ENCODE measurements at places on chromosomes 7 and 10. TPM values are rescaled to one million over a fixed set of nuclear protein-coding genes. Genes with fewer than 3 reads are reported as not detected.

Gene RINT1
- total RNA-seq: 12.5 TPM

DNA sequence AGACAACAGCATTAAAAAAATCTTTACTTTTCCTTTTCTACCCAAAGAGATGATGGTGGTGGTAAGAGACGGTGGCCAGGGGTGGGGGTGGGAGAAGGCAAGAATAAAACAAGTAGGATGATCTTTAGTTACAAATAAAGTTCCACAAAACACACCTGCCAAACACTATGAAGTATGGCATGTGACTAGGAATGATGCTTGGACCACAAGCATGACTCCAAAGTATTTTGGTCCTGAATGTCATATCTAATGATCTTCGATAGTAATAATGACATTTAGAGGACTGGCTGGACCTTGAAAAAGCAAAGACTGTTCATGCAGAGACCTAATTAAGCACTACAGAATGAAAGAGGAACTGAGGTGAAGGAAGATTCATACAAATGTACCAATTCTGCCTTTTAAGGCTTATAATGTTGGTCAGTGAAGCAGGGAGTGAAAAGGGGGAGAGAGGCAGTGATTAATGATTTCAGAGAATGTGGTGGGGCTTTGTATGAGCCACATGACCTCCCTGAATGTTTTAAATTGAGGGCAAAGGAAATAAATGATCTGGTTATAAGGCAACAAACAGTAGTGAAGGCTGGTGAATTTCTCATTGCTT is 29.6 kb upstream of the DKK1 start:
- no peak for DNase-seq

- no peak for DNase-seq
Measured at GRCh38 chr7:79612022-79612421, 158.6 kb upstream of the MAGI2 start.

DNA sequence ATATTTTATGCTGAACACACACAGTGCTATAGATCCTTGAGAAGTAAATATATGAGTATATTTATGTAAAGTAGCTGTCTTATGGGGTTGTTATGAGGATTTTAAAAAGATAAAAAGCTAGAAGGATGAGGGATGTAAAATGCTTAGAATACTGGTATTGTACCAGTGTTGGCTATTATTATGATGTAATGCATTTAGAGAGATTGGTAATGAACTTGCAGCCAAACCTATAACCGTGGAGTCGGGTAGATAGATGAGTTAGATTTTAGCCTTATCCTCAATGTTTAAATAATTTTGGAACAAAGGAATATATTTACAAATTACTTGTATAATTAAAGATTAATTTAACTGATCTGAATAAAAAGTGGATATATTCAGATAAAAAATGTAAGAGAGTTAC is 99.3 kb downstream of the SEC23IP start:
- no peak for DNase-seq

Gene ASB10
- total RNA-seq: not detected

Gene DDX21
- 28.2 TPM for total RNA-seq

- DNase-seq: no peak
Measured at GRCh38 chr7:9958486-9958885, 1015.2 kb upstream of the PHF14 start.

Gene ERVW-1
- not detected for total RNA-seq

DNA sequence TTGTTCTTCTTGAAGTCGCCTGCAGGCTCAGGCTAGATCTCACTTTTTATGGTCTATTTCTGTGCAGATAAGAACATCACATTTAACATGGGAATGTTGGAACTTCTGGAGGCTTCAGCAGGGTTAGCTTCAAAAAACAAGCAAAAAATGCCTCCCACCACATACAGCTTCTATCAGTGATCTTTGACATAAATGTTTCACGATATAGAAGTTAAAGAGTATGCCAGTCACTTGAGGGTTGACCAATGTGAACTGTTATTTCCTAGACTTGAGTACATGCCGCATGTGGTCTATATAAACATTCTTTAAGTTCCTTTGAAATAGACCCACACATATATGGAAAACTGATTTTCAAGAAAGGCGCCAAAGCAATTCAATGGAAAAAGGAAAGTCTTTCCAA is 219.2 kb upstream of the KLF14 start:
- DNase-seq: no peak

GRCh38 chr7:158971214-158971613 is 114.9 kb downstream of the DYNC2I1 start:
- no peak for DNase-seq

DNA sequence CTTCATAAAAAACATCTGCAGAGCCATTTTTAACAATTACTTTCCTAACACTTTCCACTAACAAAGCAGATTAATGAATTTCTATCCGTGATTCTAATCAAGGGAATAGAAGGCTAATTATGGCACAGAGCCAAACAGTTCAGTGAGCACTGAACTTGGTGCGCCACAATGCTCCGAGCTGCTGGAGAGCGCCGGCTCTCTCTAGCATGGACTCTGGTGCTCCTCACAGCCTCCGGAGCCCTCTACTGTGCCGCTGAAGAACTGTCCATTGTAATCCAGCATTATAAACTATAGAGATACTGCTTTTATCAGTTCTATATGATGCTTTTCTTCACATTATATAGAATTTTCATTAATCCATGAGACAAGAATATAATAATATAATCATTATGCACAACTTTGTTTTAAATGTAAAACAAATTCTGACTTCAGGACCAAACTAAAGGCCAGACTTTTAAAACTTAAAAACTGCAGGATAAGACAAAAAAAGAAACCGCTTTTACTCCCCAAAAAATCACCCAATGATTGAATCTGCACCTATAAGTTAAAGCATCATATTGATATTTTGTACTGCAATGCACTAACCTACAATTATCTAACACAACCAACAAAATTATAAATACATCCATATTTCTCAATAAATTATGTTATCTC is 123.6 kb downstream of the RNF32 start:
- DNase-seq: peak; percentile 73

- DNase-seq: peak; percentile 4
Measured at GRCh38 chr10:131815266-131816156, 85.3 kb upstream of the PPP2R2D start.

Gene KIF20B
- total RNA-seq: 2.9 TPM

Gene MEST
- 18.6 TPM for total RNA-seq

DNA sequence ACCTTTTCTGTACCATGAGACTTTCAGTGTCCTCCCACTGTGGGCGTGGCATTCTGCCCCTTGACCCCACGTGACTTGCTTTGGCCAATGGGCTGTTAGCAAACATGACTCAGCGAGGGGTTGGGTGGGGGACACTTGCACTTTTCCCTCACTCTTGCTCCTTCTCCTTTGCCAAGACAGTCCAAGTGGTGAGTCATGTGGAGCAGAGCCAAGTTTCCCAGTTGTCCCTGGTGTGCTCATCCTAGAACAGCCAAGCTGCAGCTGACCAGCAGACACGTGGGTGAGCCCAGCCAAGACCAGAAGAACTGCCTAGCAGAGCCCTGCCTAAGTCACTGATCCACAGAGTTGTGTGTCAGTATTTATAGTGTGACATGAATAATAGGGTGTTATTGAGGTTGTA is 82.8 kb upstream of the CPXM2 start:
- no peak for DNase-seq

- no peak for DNase-seq
Measured at GRCh38 chr10:50850578-50851230, 34.7 kb downstream of the A1CF start.

Gene GDF2
- not detected for total RNA-seq

Gene FAM25C
- total RNA-seq: not detected

Gene OR2A42
- total RNA-seq: not detected

DNA sequence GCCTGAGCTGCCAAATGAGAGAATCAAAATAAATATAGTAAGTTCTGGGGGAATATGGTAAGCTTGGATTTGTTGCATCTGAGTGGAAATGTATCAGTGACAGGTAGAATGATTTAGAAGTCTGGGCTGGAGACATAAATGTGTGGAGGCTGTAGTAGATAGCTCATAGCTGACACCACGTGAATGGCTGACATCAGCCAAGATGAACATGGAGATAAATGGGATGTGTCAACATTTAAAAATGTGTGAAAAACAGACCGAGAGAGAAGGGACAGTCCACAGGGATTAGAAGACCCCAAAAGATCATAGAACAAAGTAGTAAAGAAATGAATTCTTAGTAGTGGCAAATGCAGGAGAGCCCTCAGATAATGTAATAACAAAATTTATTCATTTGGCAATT is 40.9 kb downstream of the NAMPT start:
- no peak for DNase-seq

Gene PAPOLB
- total RNA-seq: 0.14 TPM

Gene RNF32
- total RNA-seq: 1.8 TPM

DNA sequence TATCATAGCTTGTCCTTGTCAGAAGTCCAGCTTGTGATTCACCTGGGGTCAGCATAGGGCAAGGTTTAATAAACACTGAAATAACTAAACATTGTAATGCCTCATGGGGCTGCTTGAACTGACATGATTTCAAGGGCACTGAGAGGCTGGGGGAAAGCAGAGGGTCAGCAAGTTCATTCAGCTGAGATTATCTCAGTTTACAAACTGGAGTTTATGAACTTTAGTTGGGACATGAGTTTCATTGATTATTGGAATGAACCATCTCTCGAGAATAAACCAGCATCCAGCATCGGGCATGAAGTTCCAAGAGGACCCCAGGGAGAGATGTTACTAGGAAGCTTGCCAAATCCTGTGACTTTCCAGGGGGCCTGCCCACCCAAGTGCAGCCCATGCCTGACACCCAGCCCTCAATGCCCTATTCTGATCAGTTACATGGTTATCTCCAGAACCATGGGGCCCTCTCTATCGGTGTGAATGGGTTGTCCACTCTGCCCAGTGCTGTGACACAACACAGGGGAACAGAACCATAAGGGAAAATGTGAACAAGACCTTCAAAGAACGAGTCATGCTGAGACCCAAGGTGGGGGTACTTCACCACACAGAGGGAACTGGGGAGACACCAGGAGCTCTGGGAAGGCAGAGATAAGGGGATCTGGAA is 7.9 kb upstream of the CYP3A7 start:
- DNase-seq: no peak

Gene NODAL
- 0.12 TPM for total RNA-seq

Gene C7orf33
- not detected for total RNA-seq

DNA sequence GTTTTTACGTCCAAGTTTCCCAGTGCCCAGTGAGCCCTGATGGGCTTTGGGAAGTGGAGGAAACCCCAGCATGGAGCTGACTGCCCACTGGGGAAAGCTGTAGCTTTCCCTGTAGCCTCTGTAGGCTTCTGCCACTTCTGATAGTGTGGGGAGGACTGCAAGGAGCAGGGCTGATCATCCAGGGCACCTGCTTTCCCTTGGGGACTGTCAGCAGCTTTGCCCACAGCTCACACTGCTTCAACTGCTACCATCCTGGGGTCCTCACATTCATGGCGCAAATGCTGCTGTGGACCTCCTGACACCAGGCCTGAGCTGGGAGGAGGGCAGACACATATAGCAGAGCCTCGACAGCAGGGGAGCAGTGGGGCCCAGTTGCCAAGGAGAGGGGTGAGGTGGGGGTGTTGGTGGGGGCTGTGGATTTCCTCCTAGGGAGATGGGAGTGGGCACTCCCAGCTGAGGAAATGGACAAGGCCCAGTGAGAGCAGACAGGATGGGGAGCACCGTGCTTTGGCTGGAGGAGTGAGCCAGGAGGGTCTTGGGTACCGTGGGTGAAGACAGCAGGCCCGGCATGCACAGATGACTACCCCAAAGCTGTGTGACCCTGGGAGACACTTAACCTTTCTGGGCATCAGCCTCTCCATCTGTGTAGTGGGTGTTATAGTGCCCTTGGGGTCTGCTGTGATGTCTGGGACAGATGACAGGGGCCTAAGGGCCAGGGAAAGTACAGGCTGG is 16.2 kb downstream of the RAMP3 start:
- DNase-seq: no peak

- no peak for DNase-seq
Measured at GRCh38 chr7:94195813-94196212, 191.7 kb upstream of the BET1 start.

Gene NPSR1
- not detected for total RNA-seq

Gene HOXA7
- not detected for total RNA-seq

Gene PALD1
- total RNA-seq: 15.5 TPM

Data from mucosa of gallbladder (tissue), 1 donor.